ENCODE measurements at places on chromosomes 4 and X.

- no peak for DNase-seq
Observed at GRCh38 chr4:140448830-140449229, 21.4 kb upstream of the CLGN start.

DNA sequence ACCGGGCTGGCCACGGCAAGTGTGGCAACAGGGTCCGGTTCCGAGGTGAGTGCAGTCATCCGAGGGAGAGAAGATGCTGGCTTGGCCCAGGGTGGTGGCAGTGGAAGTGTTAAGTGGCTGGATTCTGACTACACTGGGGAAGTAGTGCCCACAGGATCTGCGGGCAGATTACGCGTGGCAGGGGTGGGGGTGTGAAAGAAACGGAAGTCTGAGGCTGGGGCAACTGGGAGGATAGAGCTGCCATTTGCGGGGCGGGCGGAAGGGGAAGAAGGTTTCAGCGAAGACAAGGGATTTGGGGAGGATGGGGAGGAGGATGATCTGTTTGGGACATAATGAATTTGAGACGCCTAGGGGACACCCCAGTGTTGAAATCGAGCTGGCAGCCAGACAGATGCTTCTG, 5.3 kb downstream of the RS1 start:
- DNase-seq, result no peak

- peak; percentile 12 for DNase-seq
Observed at GRCh38 chr4:82739287-82740190, 59.1 kb downstream of the SCD5 start.

- no peak for DNase-seq
Observed at GRCh38 chrX:19674041-19674789, 158.9 kb upstream of the MAP3K15 start.

DNA sequence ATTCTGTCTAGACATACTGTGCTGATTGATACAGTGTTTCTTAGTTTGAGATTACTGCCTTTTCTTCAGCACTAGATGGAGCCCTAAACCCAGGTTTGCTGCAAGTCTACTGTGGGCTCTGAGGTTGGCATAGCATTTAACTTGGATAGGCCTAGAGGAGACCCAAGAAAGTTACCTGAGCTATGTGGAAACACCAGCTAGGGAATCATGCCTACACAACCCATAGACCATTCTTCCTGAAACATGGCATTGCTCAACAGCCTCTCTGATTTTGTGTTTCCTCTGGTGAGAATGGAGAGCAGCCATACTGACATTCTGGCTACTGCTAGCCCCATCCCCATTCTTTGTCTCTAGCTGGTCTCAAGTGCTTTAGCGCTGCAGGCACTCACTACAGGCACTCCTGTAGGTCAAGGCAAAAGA, 287.7 kb upstream of the PCDH18 start:
- DNase-seq, result peak; percentile 1

DNA sequence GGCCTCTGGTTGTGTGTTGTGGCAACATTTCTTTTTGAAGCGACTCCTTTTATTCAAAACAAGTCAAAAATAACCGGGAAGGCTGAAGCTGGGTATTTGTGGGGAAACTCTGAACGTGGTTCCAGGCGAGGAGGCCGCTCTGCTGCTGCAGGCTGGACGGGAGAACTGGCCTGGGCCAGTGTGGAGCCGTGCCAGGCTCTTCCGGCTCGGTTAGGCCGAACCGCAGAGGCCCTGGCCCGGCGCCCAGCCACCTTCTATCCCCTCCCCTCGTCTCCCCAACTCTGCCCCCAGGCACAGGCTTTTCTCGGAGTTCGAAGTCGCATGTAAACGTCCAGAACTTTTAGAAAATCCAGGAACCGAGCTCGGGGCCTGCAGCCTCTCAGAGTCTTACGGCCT, 2.4 kb upstream of the BCOR start:
- no peak for DNase-seq

GRCh38 chr4:116668190-116668589, 417.2 kb downstream of the TRAM1L1 start:
- no peak for DNase-seq

DNA sequence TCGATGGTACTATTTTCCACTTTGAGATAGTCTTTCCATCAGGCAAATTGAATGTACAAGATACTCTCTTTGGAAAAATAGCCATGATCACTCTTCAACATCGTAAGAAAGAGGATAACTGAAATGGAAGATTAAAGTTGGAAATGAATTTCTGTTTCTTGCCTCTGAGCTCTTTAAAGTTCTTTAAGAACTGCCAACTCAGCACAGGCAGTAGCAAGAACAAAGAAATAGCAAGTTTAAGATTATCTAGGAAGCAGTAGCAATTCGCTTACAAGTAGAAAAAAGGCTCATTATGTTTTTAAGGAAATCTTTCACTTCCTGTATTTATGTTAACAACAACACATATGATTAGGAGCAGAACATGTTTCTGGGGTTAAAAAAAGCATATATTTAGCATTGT, 127.6 kb downstream of the CDS1 start:
- no peak for DNase-seq

- DNase-seq, result no peak
Observed at GRCh38 chrX:23828881-23829280, 45.9 kb downstream of the SAT1 start.

All from GM12878 (cell line).